ENCODE measurements at places on chromosomes 3 and 15.

- peak; percentile 79 for DNase-seq
Measured at GRCh38 chr3:129892857-129893580, 492 bp downstream of the TMCC1 start.

GRCh38 chr3:188916934-188917401 is 254.8 kb upstream of the TPRG1 start:
- peak; percentile 31 for DNase-seq

GRCh38 chr3:191324936-191325335 is 4.3 kb upstream of the CCDC50 start:
- no peak for DNase-seq

DNA sequence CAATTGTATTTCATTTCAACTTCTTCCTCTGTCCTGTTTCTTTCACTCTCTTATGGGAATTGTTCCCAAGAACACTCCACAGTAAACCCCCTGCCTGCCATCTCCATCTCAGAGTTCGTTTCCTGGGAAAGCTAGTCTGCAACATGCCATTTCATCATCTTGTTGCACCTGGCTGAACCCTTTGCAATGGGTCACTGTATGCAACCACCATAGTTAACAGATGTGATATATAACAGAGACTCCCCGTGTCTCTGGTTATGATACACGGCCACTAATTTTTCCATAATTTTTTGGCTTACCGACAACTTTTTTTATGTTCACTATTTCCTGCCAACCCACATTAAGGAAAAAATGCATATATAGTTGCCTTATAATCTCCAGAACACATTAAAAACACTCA is 95.5 kb downstream of the CHST2 start:
- DNase-seq: no peak

GRCh38 chr3:72496051-72496670 is 352.1 kb downstream of the SHQ1 start:
- DNase-seq: no peak

DNA sequence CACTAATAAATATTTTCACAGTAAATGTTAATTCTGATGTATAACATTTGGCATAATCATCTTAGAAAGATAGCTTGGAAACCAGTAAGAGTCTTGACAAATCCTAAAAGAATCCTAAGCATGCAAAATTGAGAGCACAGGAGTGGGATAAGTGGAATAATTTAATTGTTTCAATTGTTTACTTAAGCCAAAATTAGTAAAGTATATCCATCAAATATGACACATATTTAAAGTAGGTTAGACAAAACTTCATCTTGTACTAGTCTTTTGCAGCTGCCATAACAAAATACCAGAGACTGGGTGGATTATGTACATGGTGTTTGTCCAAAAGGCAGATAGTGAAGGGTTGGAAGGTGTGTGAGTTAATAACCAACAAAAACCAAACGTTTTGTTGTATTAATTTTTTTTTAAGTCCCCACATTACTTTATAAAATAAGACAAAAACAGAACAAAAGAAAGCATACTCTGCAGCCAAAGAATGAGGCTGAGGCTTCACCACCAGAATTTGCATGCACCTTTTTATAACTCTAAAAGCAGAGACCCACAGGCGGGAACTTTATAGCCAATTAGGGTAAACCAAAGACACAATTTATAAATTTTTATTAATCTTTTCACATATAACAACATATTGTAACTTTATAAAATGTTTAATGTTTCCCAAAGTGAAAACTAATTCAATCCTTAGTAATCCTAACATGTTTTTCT is 41.9 kb upstream of the CD200R1L start:
- DNase-seq: no peak

DNA sequence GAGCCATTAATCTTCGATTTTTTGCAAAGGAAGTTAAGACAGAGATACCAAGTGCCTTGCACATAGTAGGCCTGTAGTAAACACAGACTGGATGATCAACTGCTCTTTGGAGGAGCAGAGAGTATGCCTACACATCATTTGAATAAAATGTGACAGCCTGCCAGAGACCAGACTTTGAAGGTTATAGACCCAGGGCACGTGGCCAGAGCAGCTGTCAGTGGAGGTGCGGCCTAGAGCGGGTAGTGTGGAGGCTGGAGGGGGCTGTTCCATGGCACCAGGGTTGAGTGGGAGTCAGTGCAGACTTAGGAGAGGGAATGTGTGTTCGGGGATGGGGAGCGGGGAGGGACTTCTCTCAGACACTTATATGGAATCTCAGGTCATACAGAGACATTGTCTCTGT is 80.8 kb downstream of the SMAD3 start:
- DNase-seq: no peak

GRCh38 chr3:101484805-101485620 is 28.0 kb downstream of the SENP7 start:
- DNase-seq: no peak

GRCh38 chr15:52960283-52960682 is 170.1 kb upstream of the ONECUT1 start:
- DNase-seq: no peak

DNA sequence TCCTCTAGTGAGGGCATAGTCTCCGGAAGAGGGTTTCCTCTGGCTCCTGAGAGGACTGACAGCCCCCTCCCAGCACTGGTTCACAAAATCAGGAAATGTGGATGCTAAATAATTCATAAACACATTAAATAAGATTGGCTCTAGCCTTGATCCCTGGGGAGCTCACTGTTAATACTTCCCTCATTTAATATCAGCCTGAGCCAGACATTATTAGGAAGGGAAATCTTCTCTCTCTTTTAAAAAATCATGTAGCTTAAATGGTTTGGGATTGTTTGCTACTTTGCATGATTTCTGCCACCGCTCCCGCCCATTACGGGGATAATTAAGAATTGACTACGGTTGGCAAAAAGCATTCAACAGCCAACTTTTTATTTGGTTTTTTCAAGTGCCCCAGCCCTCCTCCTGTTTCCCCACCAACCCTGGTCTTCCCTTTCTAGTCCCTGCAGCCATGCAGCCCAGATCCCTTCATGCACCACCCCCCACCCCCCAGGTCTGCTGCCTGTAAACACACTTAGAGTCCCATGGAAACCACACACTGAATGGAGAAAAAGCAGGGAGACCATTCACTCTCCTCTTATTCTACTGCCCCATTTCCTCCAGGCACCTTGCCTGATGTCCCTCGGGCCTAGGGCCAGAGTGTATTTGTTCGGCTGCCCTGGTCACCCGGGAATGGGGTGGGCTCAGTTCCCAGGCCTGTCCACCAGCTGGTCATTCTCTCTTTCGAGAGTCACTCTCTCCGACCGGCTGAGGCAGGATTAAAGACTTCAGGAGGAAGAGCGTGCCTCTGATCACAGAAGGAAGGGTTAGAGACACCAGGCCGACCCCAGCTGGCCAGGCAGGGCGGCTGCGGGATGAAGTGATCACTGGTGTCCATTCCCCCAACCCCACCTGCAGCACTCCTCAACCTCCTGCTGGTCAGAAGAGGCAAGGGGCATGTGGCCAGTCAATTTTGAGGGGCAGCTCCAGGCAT is 45.1 kb downstream of the SEMA5B start:
- DNase-seq: no peak

GRCh38 chr3:188749010-188749617 is 422.7 kb upstream of the TPRG1 start:
- peak; percentile 46 for DNase-seq

- DNase-seq: no peak
Measured at GRCh38 chr3:163384383-163384782, 1693.9 kb downstream of the SI start.

- DNase-seq: no peak
Measured at GRCh38 chr3:189914799-189915198, 205.9 kb downstream of the P3H2 start.

GRCh38 chr3:50445919-50446318 is 57.5 kb downstream of the CACNA2D2 start:
- no peak for DNase-seq

DNA sequence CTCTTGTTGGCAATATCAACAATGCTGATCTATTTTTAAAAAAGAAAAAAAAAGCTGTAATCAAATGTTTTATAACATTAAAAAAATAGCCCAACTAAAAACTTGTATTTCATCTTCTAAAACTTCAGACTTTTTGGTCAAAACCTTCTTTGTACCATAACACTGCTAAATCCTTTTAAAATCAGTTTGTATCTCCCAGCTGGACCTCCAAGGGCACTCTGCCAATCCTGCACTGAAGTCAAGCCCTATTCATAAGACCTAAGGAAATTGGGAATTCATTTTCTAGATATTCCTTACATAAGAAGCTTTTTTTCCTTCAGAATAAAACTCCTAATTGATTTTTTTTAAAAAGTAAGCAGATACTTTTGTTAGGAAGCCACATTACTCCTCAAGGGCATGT is 38.2 kb upstream of the HCLS1 start:
- DNase-seq: no peak

- DNase-seq: no peak
Measured at GRCh38 chr15:38084289-38084688, 149.8 kb downstream of the TMCO5A start.

DNA sequence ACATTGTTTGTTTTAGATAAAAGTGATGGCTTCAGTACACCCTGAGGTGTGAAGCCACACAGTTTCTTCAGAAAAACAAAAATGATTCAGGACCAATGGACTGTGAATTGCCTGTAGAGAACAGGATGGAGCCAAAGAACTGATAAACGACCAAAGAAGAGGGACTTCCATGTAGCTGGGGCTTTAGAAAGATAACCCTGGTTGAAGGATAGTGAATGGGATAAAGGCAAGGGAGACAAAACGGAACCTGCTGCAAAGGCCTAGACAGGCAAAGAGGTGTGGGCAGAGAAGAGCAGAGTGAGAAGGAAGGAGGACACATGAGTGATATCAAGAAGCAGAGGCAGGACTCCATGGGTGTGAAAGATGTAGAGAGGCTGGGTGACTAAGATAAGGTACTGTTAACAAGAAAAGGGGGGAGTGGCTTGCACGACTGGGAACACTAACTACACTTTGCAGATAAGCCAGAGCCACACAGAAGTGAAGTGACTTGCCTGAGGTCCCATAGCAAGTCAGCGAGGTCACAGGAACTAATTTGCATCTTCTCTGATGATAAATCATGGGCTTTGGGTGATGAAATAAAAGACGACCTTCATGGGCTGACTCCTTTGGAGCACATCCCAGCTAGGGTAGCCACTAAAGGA is 44.3 kb downstream of the RAB6B start:
- DNase-seq: no peak

DNA sequence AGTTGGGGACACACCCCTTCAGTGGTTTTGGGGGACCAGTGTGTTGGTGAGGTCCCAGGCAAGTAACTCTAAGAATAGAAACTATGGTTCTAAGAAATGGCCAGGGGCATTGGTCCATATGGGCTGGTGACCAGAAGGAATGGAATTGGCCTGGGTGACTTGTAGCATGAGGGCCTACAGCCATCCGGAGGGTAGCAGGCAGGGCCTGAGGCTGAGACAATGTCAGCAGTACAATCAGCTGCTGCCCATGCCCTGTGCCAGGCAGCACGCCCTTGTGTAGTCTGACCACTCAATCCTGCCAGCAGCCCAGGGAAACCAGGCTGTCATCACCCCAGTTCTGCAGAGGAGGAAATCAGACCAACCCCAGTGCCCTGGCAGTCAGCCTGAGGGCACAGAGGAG is 100.6 kb downstream of the DNAJB8 start:
- no peak for DNase-seq

- no peak for DNase-seq
Measured at GRCh38 chr15:90159213-90159612, 41.9 kb upstream of the SEMA4B start.

GRCh38 chr3:147616998-147617619 is 207.9 kb downstream of the ZIC1 start:
- no peak for DNase-seq

- DNase-seq: no peak
Measured at GRCh38 chr3:190089711-190090110, 31.0 kb downstream of the P3H2 start.

DNA sequence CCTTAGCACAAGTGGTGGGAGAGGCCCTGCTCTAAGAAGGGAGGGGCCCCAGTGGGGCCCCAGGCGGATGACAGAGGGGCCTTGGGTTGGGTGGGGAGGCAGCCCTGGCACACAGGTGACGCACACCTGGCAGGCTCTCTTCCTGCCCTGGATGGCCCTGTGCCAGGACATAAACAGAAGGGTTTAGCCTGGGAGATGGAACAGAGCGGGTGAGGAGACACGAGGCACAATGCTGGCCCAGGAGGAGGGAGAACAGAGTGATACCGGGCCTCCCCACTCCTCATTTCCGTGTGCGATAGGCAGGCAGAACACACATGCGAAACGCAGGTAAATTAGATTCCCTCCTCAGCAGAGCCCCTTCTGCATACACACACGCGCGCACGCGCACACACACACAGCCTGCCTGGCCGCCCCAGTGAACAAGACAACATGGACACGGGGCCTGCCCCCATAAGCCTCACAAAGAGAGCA is 39.8 kb downstream of the IDH2 start:
- peak; percentile 68 for DNase-seq

DNA sequence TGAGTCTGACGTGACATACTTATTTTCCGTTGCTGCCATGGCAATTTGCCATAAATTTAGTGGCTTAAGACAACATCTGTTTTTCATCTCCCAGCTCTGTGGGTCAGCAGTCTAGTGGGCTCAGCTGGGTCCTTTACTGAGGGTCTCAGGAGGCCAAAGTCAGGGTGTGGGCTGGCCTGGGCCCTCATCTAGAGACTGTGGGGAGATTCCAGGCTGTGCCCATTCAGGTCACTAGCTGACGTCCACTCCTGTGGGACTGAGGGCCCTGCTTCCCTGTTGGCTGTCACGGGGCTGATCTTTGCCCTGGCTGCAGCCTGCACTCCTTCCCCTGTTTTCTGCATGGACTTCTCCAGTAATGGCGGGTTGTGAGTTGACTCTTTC is 19.1 kb downstream of the FGD5 start:
- no peak for DNase-seq

- DNase-seq: no peak
Measured at GRCh38 chr15:65287520-65287855, 805 bp upstream of the PARP16 start.

DNA sequence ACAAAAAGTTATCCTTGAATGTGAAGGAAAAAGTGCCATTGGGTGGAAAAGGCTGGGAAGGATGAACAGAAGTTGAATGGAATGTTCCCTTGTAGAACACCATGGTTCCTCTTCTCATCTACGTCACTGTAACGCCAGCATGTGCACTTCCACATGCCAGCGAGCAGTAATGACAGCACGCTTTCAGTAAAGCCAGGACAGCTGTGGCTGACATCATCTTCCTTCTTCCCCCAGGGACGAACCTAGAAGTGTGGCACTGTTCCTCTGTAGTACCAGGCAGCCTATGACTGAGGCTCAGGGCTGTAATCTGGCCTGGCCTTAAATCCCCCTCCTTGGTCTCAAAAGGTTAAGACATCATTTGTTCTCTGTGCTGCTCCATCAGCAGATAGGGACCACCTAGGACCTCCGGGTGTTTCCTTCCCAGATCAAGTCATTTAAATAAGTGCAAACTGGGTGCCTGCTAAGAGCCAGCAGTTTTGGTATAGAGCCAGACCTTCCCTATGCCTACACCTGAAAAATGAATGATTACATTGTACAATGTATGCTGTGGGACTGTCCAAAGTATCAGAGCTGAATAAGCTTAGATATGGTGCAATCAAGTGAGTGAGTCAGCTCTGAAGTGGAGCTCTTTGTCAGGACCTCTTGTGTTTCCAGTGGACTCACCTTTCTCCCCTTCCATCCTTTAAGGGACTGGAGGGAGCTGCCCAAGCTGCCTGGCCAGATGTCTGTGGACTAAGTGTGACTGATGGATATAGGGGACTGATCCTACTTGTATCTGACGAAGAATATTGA is 5.6 kb upstream of the SRPRB start:
- DNase-seq: no peak
